Left lung (tissue), 14 donors: ENCODE measurements at places on chromosomes 6 and 20. TPM values are rescaled to one million over a fixed set of nuclear protein-coding genes. Genes with fewer than 3 reads are reported as not detected.

GRCh38 chr20:36320261-36320897, 14.2 kb downstream of the DLGAP4 start:
- H3K4me3 ChIP-seq = no peak overlapping the region
- no peaks in the 10 kb centered on the region for H3K4me1 ChIP-seq
- no peaks in the 10 kb centered on the region for H3K36me3 ChIP-seq
- DNase-seq = no peak

DNA sequence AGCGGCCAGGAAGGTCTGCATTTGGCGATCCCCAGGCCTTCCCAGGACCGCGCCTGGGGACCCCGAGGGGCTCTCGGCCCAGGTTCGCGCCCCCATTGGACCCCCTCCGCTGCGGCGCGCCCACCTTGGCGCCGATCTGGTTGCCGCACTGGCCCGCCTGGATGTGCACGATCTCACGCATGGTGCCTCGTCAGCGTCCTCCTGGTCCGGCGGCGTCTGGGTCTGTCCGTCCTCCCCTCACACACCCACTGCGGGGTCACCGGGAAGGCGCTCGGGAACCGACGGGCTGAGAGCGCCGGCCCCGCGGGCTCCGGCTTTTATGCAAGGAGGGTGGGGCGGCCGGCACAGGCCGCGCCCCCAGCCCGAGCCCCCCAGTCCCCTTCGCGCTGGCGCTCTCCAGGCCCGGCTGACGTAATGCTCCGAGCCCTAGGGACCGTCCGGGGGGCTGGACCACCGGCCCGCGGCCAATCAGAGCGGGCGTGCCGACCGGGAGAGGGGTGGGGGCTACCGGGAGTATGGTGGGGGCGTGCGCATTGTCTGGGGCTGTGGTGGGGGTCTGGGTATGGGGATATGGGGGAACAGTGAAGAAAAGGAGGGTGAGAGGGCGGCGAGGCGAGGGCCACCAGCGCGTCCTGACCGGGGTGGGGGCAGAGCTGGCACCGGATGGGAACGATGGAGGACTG, at the start of gene TUBB2B:
TUBB2B (minus strand) TSS at position 291 of the 683 bp plus-strand sequence; CDS start at position 181, 110 bp downstream.
- H3K4me1 ChIP-seq = peaks cover 39% of the 10 kb centered on the region
- DNase-seq = no peak
- H3K27me3 ChIP-seq = peaks cover 85% of the 10 kb centered on the region
- peak within 1 kb of the TSS; percentile 22 for H3K4me3 ChIP-seq
- no peaks in the 10 kb centered on the region for H3K36me3 ChIP-seq
- H3K27ac ChIP-seq = no peak within 1 kb of the TSS

DNA sequence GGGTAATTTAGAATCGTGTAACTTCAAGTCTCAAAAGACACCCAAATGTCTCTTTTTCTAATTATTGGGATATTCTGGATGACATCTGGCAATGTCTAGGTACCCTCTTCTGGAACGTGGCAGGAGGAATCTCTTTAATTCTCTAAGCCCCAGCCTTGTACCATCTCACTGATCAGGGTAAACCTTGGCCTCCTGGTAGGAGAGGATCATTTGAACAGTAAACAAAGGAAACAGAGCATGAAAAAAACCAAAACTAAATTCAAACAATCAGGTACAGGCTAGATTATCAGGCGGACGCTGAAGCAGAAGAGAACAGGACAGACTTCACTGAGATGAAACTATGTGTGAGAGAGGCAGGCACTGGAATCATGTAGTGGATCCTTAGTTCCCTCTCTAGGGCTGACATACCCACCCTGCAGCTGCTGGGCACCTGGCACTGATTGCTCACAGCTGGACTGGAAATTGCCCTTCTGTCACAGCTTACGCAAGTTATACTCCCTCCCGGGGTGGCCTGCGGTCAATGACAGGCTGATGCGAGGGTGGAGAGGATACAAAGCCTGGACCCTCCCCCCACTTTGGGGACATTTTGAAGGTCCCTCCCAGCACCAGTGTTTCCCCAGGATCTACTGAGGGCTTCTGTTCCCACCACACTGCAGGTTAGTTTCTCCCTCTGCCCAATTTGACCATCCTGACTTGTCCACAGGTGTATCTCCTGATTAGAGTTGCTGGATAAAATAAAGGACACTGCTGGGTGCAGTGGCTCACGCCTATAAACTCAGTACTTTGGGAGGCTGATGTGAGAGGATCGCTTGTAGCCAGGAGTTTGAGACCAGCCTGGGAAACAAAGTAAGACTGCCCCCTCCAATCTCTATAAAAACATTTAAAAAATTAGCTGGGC, 20.6 kb upstream of the ZBTB24 start:
- no peaks in the 10 kb centered on the region for H3K27me3 ChIP-seq
- no peaks in the 10 kb centered on the region for H3K4me1 ChIP-seq
- H3K36me3 ChIP-seq = no peaks in the 10 kb centered on the region
- DNase-seq = no peak

GRCh38 chr6:50936277-50936681, 117.6 kb downstream of the TFAP2B start:
- no peak overlapping the region for H3K27ac ChIP-seq
- no peak for DNase-seq
- H3K27me3 ChIP-seq = no peaks in the 10 kb centered on the region
- no peaks in the 10 kb centered on the region for H3K4me1 ChIP-seq

GRCh38 chr20:1334761-1335160, 5.8 kb upstream of the SDCBP2 start:
- no peak for DNase-seq
- H3K27ac ChIP-seq = no peak overlapping the region

DNA sequence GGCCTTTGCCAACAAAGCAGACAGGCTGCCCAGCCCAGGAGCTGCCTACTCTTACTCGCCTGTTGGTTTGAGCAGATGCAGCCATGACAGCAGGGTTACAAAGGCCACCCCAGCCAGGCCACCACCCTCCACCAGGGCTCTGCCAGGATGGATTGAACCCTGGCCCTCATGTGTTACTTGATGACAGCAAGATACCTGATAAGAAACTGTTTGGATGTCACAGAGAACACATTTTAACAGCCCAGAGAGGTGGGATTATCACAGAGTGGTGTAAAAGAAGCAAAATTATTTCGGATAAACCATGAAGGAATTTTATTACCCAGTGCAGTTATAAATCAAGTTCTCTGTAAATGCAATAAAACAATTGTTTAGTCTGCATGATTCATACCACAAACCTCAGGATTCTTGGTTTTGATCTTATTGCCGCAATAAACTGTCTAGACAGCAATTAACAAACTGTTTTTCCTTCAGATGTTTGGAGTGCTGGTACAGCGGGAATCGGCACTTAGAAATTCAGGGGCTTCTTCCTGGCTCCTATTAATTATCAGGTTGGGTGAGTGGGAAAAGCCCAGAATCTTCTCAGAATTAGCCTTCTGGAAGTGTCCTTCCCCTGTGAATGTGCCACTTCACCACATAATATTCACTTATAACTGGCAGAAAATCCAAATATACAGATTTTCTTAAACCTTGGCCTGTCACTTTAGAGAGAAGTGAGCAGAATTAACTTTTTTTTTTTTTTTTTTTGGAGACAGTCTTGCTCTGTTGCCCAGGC, 58.0 kb upstream of the SALL4 start:
- no peak overlapping the region for H3K4me3 ChIP-seq
- no peak for DNase-seq
- no peaks in the 10 kb centered on the region for H3K4me1 ChIP-seq
- H3K36me3 ChIP-seq = no peaks in the 10 kb centered on the region
- no peak overlapping the region for H3K27ac ChIP-seq

GRCh38 chr6:21942897-21943296, 349.3 kb downstream of the SOX4 start:
- peaks cover 5% of the 10 kb centered on the region for H3K4me1 ChIP-seq
- no peak overlapping the region for H3K27ac ChIP-seq
- no peak for DNase-seq
- H3K27me3 ChIP-seq = no peaks in the 10 kb centered on the region
- H3K4me3 ChIP-seq = no peak overlapping the region

GRCh38 chr6:133855276-133855990, 33.5 kb upstream of the TCF21 start:
- H3K36me3 ChIP-seq = no peaks in the 10 kb centered on the region
- no peak for DNase-seq
- no peak overlapping the region for H3K27ac ChIP-seq
- peaks cover 62% of the 10 kb centered on the region for H3K27me3 ChIP-seq
- no peaks in the 10 kb centered on the region for H3K4me1 ChIP-seq
- H3K4me3 ChIP-seq = no peak overlapping the region

GRCh38 chr6:52554684-52555280, 22.1 kb downstream of the TRAM2 start:
- no peak for DNase-seq
- no peak overlapping the region for H3K4me3 ChIP-seq
- no peaks in the 10 kb centered on the region for H3K36me3 ChIP-seq
- H3K27ac ChIP-seq = no peak overlapping the region

DNA sequence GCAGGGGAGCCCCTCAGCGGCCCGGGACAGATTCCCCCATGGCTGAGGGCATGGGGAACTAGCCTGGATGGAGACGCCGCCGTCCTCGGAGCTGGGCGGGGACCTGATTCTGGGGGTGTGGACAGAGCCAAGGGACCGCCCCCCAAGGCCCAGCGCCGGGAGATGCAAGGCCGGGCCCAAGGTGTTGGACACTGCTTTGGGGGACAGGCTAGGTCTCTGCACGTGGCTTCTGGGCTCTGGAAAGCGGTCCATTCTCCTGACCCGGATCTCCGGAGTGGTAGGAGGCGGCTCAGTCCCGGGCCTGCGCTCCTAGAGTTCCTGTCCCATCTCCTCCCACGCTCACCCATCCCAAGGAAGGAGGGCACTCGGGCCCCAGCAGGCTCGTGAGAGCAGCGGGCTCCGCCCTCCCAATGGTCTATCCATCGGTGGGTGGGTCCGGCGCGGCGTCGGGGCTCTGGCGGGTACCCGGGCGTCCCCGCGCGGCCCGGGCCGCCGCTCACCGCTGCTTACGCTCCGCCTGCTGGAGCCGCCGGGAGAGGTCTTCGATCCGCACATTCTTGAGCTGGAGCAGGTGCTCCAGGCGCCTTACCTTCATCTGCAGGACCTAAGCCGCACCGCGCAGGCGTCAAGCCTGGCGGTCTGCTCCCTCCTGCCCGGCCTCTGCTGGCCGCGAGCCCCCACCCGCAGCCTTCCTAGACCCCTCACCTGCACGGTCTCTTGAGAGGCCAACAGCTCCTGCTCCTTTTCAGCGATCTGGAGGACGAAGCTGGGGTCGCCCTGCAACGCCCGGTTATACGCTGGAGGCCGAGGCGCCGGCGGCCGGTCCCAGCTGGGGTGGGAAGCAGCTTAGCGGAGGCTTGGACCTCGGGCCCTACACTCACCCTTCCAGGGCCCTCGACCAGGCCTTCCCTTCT, 3.3 kb downstream of the SPEF1 start:
- H3K27ac ChIP-seq = no peak overlapping the region
- H3K36me3 ChIP-seq = no peaks in the 10 kb centered on the region
- H3K27me3 ChIP-seq = no peaks in the 10 kb centered on the region
- H3K4me3 ChIP-seq = peak overlapping the region; percentile 51
- H3K4me1 ChIP-seq = no peaks in the 10 kb centered on the region
- DNase-seq = no peak

DNA sequence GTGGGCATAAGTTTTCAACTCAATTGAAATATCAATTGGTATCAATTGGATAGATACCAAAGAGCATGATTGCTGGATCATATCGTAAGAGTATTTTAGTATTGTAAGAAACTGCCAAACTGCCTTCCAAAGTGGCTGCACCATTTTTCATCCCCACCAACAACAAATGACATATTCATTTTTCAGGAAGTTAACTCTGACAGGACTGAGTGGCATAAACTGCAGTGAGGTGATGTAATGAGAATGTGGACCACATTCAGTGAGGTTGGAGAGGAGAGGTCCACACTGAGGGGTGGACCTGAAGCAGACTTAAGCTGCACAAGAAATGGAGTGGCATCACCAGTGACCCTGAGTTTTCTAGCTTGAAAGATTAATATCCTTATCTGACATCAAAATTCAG, 11.6 kb upstream of the CALHM6 start:
- no peak for DNase-seq
- no peaks in the 10 kb centered on the region for H3K27me3 ChIP-seq
- H3K36me3 ChIP-seq = no peaks in the 10 kb centered on the region
- no peak overlapping the region for H3K4me3 ChIP-seq
- H3K4me1 ChIP-seq = peaks cover 3% of the 10 kb centered on the region

- peaks cover 38% of the 10 kb centered on the region for H3K36me3 ChIP-seq
- peak; percentile 55 for DNase-seq
- H3K4me1 ChIP-seq = peaks cover 30% of the 10 kb centered on the region
- H3K27me3 ChIP-seq = no peaks in the 10 kb centered on the region
- H3K4me3 ChIP-seq = peak overlapping the region; percentile 84
- peak overlapping the region; percentile 100 for H3K27ac ChIP-seq
Observed at GRCh38 chr6:30554962-30555815, 1.1 kb downstream of the GNL1 start.

DNA sequence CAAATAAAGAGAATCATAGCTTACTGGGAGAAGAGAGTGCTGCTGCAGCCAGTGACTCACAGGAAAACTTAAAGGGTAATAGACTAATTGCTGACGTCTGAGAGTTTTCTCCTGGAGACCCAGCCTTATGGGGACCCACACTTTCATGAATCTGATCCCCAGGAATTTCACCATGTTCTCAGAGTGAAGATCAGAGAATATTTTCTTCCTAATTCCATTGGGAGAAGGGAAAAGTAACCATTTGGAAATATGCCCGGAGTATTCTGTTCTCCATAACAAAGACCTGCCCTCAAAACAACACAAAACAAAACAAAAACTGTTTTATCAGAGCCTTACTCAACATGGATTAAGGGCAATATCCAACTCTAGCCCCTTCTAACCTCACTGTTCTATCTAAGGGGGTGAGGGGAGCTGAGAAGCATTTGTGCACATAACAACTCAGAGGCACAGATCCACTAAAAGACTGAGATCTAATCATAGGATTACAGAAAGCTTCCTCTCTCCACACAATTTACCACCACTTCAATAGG, 168.2 kb upstream of the SSTR4 start:
- no peak overlapping the region for H3K27ac ChIP-seq
- H3K27me3 ChIP-seq = no peaks in the 10 kb centered on the region
- no peak overlapping the region for H3K4me3 ChIP-seq

DNA sequence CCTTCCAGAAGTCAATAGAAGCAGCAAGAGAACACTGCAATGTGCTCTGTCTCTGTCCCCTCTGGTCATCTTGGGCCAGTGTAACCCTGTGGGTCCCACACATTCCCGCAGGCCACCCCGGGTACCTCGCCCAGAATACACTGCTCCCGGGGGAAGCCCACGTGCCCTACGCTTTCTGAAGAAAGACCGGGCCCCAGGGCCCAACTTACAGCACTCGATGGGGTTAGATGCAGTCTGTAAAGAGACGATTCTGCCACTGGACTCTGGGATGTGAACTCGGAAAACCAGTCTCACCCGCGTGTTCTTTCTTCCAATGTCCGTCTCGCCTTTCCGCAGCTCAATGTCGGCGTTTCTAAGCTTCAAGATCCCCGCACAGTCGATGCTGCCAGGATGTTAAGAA, 68.7 kb downstream of the NFATC2 start:
- no peaks in the 10 kb centered on the region for H3K27me3 ChIP-seq
- no peak for DNase-seq
- H3K27ac ChIP-seq = no peak overlapping the region
- no peaks in the 10 kb centered on the region for H3K36me3 ChIP-seq

The ABCC10 gene
- total RNA-seq = 43.8 TPM

The KHDRBS2 gene
- total RNA-seq = 3.5 TPM

The VSX1 gene
- not detected for total RNA-seq

The NHSL1 gene
- 75.6 TPM for total RNA-seq

The CST2 gene
- total RNA-seq = 13.0 TPM

The KHDC1L gene
- not detected for total RNA-seq

The ZNF391 gene
- 2.5 TPM for total RNA-seq

The PHACTR1 gene
- total RNA-seq = 53.3 TPM
